ENCODE measurements at places on chromosomes 7 and 10.

- no peak for DNase-seq
Measured at GRCh38 chr7:14604606-14605005, 297.9 kb downstream of the DGKB start.

GRCh38 chr7:111516612-111517011, 45.7 kb downstream of the IMMP2L start:
- no peak for DNase-seq

- no peak for DNase-seq
Measured at GRCh38 chr7:74026903-74027682, 880 bp upstream of the ELN start.

DNA sequence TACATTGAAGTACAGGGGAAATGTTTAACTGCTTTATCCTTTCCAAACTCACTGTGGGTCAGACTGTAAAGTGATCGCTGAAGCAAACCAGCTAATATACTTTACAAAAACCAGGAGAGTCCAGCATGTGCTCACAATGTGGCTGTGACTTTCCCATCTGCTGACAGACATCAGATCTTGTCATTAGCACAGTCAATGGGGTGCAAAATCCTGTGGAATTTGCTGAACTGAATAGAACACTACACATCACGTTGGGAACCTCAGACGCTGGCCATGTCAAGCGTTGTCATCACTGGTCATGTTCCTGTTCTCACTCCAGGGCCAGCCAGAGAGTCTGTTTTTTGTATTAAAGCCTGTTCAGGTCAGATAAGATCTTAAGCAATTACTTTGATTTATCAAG, 83.4 kb downstream of the AGMO start:
- no peak for DNase-seq

GRCh38 chr7:12540850-12541249, 29.7 kb upstream of the SCIN start:
- no peak for DNase-seq

- peak; percentile 39 for DNase-seq
Measured at GRCh38 chr10:34655286-34656170, 159.6 kb downstream of the PARD3 start.

GRCh38 chr10:52394246-52394645, 80.2 kb downstream of the DKK1 start:
- DNase-seq: no peak

DNA sequence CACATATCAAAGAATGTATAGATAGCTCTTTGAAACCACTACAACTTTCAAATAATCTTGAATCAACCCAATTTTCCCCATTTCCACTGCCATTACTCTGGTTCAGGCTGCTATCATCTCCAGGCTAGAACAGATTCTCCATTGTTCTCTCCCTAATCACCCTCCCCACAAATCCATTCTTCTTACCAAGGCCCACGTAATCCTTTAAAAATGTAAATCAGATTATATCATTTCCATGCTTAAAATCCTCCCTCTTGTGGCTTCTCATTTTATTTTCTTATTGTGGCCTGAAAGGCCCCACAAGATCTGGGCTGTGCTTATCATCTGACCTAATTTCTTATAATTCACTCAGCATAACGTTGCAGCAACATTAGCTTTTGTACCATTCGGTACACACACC, 3.0 kb upstream of the PON1 start:
- DNase-seq: no peak

GRCh38 chr7:66948480-66949109, 27.6 kb downstream of the TMEM248 start:
- no peak for DNase-seq

DNA sequence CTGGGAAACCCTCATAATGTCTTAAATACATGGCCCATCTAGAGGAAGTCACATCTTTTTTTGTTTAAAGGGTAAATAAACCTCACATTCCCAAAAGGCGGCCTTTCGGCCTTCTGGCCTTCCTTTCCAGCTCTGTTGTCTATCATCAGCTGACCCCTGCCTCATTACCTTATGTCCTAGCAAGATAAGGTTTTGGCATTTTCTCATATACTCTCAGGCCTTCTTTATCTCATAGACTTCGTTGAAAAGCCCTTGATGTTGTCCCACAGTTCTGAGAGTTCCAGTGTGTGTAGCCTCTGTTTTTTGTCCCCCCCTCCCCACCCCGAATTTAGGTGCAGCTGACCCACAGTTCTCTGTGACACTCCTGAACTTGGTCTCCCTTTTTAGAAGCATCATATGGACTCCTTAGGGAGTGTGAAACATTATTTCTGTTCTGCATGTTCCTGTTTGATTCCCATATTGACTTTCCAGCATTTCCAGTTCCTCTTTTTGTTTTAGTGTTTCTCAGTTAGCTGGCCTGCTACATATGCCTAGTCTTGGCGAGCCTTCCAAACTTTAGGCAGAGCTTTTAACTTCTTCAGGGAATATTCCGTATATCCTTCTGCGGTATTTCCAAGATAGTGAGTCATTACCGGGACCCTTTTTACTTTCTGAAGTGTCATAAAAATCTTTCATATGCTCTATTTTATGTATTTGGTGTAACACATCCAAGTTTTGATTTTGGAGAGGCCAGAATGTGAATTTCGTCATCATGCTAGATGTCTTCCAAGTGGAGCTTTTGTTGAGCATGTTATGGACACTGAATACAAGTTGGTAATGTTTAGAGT, 138.5 kb downstream of the LRRC4 start:
- DNase-seq: no peak

- DNase-seq: no peak
Measured at GRCh38 chr7:114939484-114940097, 17.7 kb downstream of the MDFIC start.

DNA sequence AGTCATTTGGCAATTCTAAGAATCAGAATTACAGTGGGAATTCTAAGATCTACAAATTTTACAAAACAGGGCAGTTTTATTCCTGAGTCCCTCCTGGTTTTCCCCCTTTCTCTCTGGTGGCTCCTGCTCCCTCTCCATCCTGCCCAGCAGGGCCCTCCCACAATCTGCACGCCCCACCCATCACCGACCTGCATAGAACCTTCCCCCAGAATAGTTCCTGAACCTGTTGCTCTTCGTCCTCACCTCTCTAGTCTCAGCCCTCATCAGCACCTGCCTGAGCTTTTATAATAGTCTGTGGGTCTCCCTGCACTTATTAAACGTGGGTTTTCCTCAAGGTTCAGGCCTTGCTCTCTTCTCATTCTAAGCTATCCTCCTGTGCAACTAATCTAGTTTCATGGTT, 49.1 kb upstream of the MNX1 start:
- DNase-seq: no peak

- no peak for DNase-seq
Measured at GRCh38 chr7:33673029-33673700, 232.2 kb upstream of the BMPER start.

DNA sequence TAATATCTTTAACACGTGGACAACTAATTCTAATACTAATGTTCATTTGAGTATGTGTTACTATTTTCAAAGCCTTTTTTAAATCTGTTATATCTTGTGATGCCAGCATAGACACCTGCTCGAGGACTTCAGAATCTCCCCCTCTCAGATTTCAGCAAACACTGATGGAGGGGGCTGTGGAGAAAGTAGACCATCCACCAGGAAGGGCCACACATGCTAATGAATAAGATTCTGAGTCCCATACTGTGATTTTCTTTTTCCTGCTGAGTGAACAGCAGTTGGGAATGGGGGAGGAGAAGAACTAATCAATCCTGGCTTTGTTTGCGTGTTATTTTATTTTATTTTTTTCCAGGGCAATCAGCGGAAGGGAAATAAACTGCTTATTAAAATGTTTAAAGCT, 157.9 kb upstream of the CSTF2T start:
- no peak for DNase-seq

GRCh38 chr7:47836080-47836479, 112.2 kb downstream of the PKD1L1 start:
- DNase-seq: no peak

DNA sequence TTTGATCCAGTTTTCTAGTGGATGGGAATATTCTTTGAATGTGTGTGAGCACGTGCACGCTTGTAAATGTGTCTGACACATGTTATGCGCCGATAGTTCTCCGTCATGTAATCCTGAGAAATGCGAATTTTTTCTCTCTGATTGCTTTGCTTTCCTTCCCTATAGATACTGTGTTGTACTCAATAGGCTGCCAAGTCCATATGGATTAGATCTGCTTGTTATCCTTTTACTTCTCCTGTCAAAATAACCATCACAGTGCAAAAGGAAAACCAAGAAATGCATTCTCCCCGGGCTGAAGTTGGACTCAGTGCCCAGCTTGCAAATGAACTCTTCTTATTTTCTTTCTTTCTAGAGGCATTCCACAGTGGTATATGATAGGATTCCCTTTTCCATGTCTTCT, 131.9 kb downstream of the KIAA1217 start:
- no peak for DNase-seq

- no peak for DNase-seq
Measured at GRCh38 chr10:91909117-91909677, at the start of gene FGFBP3. Gene FGFBP3, minus strand, starts transcription at chr10:91909486. Its CDS starts 517 bp downstream, at chr10:91908969.

DNA sequence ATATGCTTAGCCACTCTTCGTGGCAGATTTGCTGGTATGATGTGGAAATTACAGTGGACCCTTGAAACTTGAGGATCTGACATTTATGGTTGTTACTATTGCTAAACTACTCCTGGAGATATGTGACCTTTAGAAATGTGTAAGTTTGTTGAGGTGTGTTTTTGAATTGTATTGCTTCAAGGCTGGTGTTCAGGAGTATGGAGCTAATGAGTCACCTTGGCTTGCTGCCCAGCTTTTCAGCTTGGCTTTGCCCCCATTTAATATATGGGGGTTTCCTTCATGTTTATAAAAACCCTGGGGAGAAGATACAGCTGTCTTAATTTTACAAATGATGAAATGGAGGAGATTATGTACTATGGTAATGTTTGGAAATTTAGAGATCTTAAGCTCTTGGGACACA, 11.6 kb downstream of the HBP1 start:
- DNase-seq: peak; percentile 75

GRCh38 chr10:121216721-121217181, 365.6 kb downstream of the WDR11 start:
- DNase-seq: no peak

DNA sequence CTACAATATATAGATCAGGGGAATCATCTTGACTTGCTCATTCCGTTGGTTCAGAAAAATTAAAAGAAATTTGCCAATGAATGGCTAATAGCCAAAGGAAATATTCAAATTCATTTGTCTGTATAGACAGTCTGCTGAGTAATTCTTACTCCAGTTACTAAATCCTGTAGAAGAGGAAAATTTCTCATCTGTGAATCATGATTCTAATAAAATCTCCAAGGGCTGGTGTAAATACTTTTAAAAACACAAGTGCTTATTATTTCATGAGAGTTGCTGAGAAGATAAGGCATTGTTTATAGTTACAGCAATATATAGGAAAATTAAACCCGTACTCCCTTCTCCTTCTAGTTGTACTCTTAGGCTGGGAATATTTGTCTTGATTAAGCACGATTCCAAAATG, 53.0 kb downstream of the WNT2 start:
- DNase-seq: no peak

- DNase-seq: no peak
Measured at GRCh38 chr10:543862-544822, 145.3 kb downstream of the DIP2C start.

DNA sequence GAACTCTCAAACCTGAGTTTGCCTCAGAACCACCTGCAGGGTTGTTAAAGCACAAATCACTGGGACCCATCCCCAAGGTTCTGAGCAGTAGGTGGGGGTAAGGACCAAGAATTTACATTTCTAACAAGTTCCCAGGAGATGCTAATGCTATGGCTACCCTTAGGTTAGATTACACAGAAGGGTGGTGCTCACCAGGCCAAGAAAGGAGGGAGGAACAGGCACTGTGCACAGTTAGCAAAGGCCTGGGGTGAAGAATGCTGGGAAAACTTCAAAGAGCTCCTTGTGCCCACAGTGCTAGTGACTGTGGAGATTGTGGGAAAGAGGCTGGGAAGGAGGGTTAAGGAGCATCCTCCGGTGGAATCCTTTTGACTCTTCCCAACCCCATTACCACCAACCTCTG, 8.7 kb upstream of the PRSS2 start:
- DNase-seq: no peak
